ENCODE measurements at places on chromosomes 13 and 19.

DNA sequence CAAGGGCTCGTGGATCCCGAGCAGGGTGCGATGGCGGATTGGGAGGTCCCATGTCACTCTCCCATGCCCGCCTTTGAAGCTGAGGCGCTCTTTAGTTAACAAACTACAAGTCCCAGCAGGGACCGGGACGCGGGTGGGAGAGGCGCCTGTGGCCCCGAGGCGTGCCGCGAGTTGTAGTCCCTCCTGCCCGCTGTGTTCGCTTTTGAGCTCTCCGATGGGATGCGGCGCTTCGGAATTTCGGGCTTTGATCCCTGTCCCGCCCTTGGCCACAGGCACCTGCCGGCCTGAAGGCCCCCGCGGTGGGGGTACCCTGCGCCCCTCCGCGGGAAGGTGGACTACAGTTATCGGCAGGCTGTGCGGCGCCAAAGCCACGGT is 11.0 kb downstream of the CYTH2 start:
- no peak for DNase-seq

DNA sequence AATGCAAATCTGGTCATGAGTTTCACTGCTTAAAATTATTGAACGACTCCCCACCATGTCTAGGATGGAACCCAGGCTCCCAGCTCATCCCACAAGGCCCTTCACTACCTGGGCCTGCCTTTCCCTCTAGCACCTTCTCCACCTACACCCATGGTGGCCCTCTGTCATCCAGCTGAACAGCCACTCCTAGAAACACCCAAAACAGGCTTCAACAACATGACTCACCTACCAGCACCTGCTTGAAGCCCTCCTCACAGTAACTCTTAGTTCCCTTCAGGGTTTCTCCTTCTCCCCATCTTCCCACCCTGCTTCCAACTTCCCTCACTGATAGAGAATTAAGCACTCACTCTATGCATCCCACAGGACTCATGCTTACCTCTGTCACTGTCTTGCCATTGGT is 6.6 kb upstream of the IGFL2 start:
- no peak for DNase-seq

GRCh38 chr13:97978651-97979050 is 25.2 kb downstream of the IPO5 start:
- no peak for DNase-seq

GRCh38 chr19:43798546-43799409 is 3.5 kb downstream of the LYPD5 start:
- DNase-seq = no peak

DNA sequence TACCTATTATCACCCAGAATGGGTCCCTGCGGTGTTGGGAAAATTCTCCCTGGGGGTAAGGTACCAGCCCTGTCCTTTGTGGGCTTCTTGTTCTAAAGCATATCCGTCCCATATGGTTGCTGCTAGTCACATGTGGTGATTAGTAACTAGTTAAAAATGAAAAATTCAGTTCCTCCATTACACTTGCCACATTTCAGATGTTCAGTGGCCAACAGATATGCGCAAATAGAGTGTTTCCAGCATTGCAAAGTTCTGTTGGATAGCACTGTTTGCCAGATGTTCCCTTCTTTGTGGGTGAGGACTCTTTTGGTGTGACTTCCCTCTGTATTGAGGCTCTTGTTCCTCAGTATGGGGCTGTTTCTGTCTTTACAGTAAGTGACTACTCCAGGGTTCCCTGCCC is 3.8 kb downstream of the CNOT3 start:
- DNase-seq = no peak

GRCh38 chr13:26342898-26343297 is 89.0 kb downstream of the CDK8 start:
- no peak for DNase-seq

Data from NCI-H460 (cell line).